ENCODE measurements at places on chromosomes 12 and 14.

DNA sequence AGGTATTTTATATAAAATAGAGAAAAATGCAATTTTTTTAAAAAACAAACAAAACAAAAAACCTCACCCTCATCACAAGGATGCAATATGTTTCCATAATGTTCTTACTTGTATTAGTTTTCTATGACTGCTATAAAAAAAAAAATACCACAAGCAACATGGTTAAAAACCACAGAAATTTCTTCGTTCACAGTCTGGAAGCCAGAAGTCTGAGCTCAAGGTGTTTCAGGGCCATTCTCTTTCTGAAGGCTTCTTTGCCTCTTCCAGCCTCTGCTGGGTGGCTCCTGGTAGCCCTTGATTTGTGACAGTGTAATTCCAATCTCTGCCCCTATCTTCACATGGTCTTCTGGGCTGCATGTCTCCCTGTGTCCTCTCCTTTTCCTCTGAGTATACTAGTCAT is 21.5 kb upstream of the SSTR1 start:
- no peak for DNase-seq

GRCh38 chr14:74836251-74836960 is 39.5 kb downstream of the PROX2 start:
- DNase-seq: no peak

- no peak for DNase-seq
Observed at GRCh38 chr12:86719381-86719780, 463.2 kb upstream of the MGAT4C start.

DNA sequence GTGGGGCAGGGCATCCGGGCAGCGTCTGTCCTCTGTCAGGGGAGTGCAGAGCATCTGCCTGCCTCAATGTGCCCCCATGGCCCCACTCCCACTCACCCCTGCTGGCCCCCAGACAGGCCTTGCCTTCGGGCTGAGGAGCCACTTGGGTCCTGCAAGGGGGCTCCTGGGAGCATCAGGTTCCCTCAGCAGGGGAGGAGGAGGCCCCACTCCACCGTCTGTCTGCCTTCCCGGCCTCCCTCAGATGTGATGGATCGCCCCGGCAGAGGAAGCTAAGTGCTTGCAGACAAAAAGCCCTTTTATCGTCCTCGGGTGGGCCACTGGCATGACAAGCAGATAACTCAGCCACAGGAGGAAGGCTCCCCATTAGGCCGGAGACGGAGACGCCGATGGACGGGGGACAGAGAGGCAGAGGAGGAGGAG is 35.1 kb downstream of the NCOR2 start:
- DNase-seq: no peak

DNA sequence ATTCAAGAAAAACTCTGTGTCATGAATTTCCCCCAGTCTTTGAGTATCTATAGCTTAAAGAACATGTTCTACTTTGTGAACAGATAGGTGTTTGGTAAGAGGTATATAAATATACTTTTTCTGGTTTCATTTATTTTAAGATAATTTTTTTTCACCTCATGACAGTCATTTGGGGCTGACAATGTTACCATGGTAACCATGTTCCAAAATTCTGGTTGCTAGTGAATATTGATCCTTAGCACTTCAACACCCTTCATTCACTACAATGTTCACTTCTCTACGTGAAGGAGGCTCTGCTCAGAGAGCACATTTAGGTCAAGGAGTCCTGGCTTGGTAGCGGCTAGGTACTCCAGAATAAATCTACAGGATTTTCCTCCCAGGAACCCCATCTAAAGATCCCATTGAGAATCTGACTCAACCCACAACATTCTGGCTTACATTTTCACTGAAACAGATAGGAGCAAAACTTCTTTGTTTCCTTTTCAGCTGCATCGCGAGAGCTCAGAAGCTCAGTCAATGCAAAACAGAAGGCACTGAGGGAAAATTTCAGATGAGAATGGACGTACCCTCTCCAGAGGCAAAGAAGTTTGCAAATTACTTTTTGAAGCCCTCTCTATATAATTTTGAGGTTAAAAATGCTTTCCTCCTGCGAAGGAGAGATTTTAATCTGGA is 93.6 kb downstream of the ARF6 start:
- no peak for DNase-seq

- peak; percentile 85 for DNase-seq
Observed at GRCh38 chr14:61103541-61104339, 122.7 kb downstream of the SLC38A6 start.

DNA sequence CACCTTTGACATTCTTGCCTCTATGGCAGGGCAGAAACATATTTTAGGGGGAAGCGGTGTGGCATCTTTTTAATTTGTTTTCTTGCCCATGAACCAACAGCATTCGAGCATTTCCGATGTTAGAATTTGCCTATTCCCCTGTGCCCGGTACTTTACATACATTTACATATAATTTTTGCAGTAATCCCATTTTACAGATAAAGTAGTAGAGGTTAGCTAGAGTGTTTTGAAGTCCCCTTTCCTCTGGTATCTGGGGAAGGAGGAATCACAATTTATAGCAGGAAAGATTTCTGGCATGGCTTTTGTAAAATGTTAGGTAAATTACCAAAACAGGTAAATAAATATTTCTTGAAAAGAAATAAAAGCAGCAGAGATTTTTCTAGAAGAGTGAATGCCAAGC is 1.6 kb downstream of the BORCS5 start:
- DNase-seq: no peak

GRCh38 chr12:40034156-40034555 is 71.7 kb downstream of the SLC2A13 start:
- DNase-seq: no peak

- DNase-seq: no peak
Observed at GRCh38 chr14:72126561-72126960, 194.3 kb downstream of the RGS6 start.

GRCh38 chr12:31591380-31591901 is 505 bp upstream of the DENND5B start:
- no peak for DNase-seq

GRCh38 chr14:106459971-106460730 is 933.8 kb downstream of the TMEM121 start:
- DNase-seq: no peak

DNA sequence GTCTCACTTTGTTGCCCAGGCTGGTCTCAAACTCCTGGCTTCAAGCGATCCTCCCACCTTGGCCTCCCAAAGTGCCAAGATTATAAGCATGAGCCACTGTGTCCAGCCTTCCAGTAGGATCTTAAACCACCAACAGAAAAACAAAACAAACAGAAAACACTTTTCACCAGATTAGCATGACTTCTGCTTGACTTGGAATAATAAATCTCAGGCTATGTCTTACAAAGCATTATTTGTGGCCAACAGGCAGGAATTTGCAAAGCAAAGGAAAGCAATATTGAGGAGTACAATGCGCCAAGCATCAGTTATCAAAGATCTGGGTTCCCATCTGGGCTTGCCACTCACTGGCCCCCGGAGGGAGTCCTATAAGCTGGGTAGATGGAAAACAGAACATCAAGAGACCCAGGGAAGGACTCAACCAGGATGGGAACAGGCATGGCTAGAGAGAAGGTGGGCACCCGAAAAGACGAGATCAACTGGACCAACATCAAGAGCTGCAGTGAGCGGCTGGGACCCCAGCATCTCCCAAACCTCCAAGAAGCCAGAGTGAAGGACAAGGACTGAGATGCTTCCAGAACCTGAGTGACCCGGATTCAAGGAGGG is 101.2 kb downstream of the TMEM30B start:
- DNase-seq: no peak

- DNase-seq: no peak
Observed at GRCh38 chr14:84361476-84361875, 1168.5 kb upstream of the FLRT2 start.

DNA sequence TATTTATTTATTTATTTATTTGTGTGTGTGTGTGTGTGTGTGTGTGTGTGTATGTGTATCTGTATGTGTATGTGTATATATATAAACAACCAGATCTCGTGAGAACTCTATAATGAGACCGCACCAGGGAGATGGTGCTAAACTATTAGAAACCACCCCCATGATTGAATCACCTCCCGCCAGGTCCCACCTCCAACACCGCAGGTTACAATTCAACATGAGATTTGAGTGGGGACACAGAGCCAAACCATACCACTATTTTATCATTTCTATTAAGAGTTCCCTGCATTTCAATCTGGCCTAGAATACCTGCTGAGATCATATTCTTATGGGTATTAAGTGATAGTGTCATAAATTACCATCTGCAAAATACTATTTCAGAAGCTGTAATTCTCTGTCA is 243.8 kb upstream of the PLEKHG7 start:
- no peak for DNase-seq

DNA sequence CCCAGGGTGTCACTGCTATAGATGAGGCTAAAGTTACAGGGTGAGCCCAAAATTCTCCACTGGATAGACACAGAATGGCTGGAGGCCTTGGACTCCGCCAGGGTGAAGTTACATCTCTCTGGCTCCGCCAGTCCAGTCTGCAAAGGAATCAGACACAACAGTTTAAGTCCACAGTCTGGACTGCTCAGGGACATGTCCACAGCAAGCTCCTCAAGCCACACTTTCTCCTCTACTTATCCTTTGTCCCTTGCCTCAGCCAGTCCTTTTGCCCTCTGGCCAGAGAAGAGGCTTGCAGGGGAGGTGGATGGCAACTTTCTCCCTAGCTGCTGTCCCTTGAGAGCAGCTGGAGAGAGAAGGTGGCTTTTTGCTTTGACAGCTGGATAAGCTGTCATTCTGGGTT is 28.0 kb downstream of the PTPRB start:
- no peak for DNase-seq

- DNase-seq: no peak
Observed at GRCh38 chr12:71810921-71811320, 28.6 kb upstream of the TBC1D15 start.
